ENCODE measurements at places on chromosomes 11 and 22. TPM values are rescaled to one million over a fixed set of nuclear protein-coding genes. Genes with fewer than 3 reads are reported as not detected.

DNA sequence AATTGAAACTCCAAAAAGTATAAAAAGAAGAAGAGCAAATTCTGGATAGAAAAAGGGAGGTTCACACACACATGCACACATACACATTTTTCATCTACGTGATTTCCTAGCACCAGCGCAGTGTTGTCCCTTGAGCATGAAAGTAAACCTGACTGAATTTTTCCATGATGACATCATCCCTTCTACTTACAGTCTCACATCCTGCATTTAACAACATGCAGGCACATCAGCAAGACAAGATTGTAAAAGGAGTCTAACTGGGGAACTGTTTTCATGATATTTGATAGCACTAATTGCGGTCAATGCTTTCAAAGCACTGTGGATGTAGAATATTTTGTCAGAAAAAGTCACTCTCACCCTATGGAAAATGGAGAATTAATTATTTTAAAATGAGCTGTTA lies 36.6 kb downstream of the GAS2 start:
- DNase-seq = peak; percentile 94

- DNase-seq = no peak
These were observed 71.4 kb downstream of the FANCF start for GRCh38 chr11:22554221-22554620.

DNA sequence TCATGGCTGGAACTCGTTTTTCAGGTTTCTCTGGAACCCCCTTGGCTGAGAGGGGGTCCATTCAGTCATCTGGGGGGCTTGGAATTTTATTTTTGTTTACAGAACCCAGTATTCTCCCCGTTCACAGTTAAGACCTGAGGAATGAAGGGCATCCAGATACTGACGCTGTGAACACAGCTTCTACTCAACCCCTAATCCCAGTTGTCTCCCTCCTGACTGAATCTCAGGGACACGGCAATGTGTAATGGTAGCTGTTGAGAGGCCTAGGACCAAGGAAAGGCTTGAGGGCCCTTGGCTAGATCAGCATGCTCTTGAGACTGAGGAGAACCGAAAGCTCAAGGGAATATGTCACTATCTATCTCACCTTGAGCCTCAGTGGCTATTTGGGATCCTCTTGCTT lies 113.6 kb downstream of the SWAP70 start:
- DNase-seq = no peak

DNA sequence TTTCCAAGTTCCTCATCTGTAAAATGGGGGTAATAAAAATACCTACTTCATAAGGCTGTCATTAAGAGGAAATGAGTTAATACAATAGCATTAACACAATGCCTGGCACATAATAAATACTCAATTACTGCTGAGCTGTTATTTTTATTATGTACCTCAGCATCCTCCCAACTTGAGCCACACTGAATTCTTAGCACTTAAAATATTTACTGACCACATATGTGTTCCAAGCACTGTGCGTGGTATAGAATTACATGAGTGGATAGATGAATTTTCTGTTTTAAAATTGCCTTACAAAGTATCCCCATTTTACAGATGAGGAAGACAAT lies 139.0 kb upstream of the TIMP3 start:
- DNase-seq = no peak

GRCh38 chr22:29827091-29827490 lies 11.0 kb downstream of the ASCC2 start:
- no peak for DNase-seq

DNA sequence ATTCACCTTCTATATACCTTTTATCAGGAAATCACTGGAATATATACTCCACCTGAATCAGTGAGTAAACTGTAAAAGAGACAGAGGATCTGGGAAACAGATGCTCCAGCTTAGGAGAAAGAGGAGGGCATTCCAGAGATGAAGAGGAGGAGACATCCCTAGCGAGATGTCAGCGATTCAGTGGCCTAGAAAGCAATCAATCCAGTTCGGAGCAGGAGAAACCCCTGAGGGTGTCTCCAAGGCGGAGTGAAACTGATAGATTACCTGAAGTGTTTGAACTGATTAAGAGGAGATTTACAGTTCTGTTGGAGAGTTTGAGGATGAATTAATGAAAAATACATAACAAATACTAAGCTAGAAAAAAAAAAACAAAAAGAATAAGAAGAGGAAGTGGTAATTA lies 24.5 kb upstream of the TNRC6B start:
- no peak for DNase-seq

DNA sequence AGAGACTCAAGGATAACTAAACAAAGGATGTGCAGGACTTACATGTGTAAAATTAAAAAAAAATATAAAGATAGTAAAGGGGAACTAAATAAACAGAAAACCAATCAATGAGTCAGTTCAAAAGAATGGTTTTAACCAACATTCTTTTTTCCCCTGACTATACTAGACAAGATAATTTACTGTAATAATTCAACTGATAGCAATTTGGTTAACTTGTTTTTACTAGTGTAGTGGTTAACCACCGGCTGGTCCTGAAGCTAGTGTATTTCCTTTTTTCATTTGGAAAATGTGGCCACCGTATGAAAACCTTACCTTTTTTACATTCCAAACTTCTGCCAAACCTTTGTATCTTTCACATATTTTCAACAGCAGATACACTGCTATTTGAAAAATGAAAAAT lies 123.1 kb downstream of the ARHGAP42 start:
- no peak for DNase-seq

DNA sequence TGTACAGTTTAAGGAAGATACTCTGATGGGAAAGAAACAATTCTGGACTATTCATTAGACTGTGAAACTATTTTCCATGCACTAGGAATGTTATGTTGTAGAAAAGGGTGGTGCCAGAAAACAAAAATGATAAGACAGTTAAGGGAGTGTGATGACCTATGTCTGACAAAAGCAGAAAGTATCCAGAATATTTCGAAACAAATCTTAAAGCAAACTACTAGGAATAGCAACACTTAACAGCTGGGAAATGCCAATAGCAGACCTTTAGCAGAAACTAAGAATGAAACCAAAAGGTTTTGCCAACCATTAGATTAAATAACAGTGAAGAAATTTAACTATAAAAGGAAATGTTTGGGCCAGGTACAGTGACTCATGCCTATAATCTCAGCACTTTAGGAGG lies 3.3 kb upstream of the ARHGAP20 start:
- peak; percentile 43 for DNase-seq

DNA sequence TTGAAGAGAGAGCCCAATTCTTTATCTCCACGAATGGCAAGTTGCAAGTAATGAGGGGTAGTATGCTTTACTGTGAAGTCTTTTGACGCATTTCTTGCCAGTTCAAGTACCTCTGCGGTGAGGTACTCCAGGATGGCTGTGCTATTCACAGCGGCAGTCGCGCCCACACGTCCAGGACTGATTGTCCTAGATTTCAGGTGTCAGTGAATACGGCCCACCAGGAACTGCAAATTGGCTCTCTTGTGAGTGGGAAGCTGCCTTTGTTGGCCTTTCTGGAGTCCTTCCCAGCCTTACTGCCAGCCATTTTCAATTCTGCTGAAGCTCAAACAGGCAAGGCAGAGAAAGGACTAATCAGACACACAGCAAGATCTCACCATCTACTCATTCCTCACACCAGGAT lies 8.5 kb downstream of the PPFIA1 start:
- DNase-seq = no peak

- no peak for DNase-seq
These were observed 969 bp downstream of the CCDC117 start for GRCh38 chr22:28773461-28773867.

DNA sequence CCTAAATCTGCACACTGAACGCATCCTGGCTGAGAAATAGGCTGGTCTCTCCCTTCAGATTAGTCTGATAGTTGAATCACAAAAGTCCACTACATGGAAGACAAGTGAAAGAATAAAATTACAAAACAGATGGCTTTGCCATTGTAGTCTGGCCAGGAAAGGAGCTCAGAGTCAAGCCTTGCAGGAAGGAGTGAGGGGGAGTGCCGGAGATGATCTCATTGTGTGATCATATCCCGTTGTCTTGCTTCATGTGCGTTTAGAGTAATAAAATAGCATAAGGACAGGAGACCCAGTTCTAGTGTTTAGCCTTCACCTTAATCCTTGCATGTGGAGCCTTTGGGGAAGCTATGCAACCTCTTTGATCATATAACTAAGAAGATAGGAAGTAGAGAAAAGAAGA lies 666.7 kb upstream of the RAG2 start:
- DNase-seq = peak; percentile 46

DNA sequence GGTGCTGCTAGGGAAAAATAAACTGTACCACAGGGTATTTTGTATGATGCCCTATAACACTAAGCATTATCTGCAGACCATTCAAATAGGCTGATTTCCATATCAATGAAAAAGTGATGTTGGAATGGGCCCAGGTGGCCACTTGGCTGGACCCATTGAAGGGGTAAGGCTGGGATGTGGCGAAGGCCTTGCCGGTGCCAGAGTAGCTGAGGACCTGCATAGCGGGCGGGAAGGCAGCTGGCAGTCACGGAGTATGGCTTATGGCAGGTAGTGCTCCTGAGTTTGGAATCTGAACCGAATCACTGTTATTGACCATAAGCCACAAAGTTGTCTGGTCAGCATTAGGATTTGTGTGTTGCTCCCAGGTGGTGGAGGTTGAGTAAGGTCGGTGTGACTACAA lies 131.0 kb downstream of the MICAL2 start:
- DNase-seq = no peak

GRCh38 chr11:124889191-124890091 lies 8.2 kb downstream of the ROBO4 start:
- DNase-seq = peak; percentile 44

DNA sequence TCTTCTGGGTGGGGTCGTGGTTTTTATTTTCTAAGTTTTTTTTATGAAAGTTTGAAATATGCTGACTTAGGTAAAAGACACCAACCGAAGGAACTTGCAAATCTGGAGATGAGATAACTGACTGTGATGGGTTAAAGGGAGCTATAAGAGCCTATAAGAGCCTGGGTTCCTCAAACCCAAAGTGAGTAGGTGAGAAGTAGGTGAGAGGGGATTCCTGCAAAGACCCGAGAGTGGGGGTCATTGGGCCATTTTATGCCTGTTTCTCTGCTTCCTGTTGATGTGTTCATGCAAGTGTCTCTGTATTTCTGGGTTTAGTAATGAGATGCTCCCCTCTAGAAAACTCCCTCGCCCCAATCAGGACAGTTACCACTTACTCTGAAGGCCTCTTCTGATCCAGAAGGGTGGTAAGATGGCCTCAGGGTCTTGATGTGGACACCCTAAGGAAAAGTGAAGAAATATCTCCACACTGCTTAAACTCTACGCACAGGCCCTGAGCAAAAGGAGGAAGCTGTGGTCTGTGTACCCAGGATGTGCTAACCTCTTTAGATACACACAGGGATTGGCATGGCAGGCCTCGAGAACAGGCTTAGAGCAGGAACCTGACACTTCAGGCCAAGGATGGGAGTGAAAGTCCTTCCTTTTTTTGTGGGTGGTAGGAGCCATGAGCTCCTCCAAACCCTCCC lies 1.8 kb downstream of the FLI1 start:
- peak; percentile 77 for DNase-seq

- no peak for DNase-seq
These were observed 43.1 kb downstream of the SVIP start for GRCh38 chr11:22786475-22786874.

- DNase-seq = no peak
These were observed 469 bp downstream of the ZBED5 start for GRCh38 chr11:10857459-10857708.

GRCh38 chr11:24514219-24514594 lies 17.4 kb downstream of the LUZP2 start:
- DNase-seq = no peak

DNA sequence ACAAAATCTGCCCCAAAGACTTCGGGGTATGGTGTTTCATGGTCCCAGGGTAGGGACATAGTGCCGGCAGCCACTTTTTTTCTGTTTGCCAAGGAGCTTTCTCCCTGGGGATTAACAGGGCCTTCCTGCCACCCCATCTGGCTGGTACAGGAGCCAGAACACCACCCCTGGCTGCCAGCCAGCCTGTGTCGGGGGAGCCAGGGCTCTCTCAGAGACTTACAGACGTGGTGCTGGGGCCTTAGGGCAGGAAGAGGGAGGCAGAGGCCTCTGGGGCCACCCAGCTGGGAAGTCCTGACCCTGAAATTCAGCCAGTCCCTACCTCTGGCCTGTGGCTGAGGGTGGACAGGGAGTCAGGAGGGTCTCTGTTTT lies 52.4 kb upstream of the CDON start:
- peak; percentile 68 for DNase-seq

The HBG1 gene
- 1,078 TPM for total RNA-seq

The PPME1 gene
- total RNA-seq = 27.1 TPM

The RIMBP3C gene
- 0.40 TPM for total RNA-seq

The MAP6 gene
- total RNA-seq = 6.1 TPM

The INS gene
- not detected for total RNA-seq

The TBX10 gene
- not detected for total RNA-seq

The FKBP2 gene
- 40.4 TPM for total RNA-seq

The MPZL2 gene
- 0.40 TPM for total RNA-seq

The MMP8 gene
- total RNA-seq = 0.13 TPM

The DDI1 gene
- not detected for total RNA-seq

The CABP4 gene
- 0.66 TPM for total RNA-seq

The HIRA gene
- total RNA-seq = 9.6 TPM

The PIM3 gene
- 14.7 TPM for total RNA-seq

The OVOL1 gene
- total RNA-seq = not detected

The LRRC74B gene
- total RNA-seq = 0.09 TPM

The FJX1 gene
- 6.5 TPM for total RNA-seq

The HTR3A gene
- total RNA-seq = 0.04 TPM
